H4 (cell line): ENCODE measurements at places on chromosomes 1 and 21.

DNA sequence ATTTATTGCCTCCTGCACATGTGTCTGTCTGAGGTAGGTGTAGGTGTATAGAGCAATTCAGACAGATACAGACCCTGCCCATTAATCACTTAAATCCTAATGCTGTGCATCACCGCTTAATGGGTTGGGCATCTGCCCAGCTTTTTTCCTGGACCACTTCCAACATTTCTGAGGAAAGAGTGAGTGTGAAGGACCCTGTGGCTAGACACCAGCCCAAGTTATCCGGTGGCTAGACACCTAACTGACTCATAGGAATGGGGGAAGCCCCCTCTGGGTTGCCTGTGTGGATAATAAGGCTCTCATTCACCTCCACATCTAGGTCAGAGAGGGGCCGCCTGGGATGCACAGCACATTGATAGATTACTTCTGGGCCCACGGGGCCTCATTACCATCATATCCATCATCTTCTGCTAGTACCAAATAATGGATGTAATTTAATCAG is 121.1 kb upstream of the RAVER2 start:
- peak; percentile 36 for DNase-seq

DNA sequence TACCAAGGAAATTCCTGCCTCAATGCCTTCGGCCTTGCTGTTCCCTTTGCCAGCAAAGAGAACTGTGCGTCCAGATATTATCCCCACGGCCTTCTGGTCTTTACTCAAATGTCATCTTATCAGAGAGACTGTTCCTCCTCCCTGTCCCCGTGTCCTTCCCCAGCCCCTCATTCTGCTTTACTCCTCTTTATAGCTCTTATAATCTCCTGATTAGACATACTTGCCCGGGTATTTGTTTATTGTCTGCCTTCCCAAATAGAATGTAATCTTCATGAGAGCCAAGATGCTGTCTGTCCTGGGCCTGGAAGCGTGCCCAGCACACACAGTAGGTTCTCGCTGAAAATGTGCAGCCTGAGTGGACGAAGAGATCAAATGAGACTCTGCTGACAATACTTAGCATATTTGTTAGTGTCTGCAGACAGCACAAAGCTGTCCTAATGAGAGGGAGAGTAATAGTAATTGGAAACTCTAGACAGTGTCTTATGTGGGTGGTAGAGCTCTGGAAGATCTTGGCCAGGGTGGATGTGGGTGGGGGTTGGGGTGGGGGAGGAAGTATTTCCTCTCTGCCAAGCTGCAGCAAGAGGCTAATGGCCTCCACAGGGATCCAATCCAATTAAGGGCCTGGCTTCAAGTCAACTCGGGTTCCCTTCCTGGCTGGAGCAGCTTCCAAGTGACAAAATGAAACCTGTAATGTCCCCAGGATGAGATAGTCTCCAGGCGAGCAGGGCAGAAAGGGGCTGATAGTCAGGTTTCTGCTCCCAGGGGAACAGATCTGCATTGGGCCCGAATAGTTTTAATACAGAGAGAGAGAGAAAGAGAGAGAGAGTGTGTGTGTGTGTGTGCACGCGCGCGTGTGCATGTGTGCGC is 9.5 kb upstream of the CLIC4 start:
- peak; percentile 62 for DNase-seq

GRCh38 chr21:46119637-46120271 is 21.8 kb downstream of the COL6A2 start:
- DNase-seq = no peak

GRCh38 chr1:23824711-23825075 is 536 bp downstream of the HMGCL start:
- no peak for DNase-seq

DNA sequence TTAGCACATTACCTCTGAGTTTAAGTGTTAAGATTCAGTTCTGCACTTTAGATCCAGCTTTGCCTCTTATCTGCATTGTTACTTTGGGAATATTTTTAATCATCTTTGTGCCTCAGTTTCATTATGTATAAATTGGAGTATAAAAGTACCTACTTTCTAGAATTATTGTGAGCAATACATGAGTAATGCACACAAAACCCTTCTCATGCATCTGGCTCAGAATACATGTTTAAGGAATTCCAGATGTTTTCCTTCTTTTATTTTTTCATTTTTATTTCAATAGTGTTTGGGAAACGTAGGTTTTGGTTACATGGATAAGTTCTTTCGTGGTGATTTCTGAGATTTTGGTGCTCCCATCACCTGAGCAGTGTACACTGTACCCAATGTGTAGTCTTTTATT is 14.2 kb downstream of the C8A start:
- no peak for DNase-seq

GRCh38 chr1:178341261-178341956 is 155.4 kb downstream of the CLEC20A start:
- DNase-seq = peak; percentile 81

GRCh38 chr1:43947061-43947873 is 517 bp downstream of the IPO13 start:
- DNase-seq = no peak

DNA sequence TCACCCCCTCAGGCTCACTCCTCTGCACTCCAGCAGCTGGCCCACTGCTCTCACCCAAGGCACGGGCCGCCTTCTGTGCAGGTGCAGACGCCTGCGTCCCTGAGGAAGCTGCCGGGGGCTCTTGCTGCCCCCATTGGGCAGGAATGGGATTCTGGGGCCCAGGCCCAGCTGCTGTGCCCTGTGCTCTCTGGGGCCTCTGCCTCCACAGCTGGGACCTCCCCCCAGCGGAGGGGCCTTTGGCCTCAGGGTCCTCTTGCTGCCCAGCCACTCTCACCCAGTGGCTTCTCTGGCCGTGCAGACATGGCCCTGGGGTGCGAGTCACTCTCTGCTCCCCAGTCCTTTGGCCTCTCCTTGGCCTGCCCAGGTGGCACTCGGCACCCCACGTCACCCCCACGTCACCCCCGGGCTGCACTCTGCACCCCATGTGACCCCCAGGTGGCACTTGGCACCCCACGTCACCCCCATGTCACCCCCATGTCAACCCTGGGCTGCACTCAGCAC is 19.1 kb upstream of the LRRC3 start:
- DNase-seq = no peak

GRCh38 chr1:246569248-246570238 is 3.3 kb downstream of the CNST start:
- DNase-seq = no peak

DNA sequence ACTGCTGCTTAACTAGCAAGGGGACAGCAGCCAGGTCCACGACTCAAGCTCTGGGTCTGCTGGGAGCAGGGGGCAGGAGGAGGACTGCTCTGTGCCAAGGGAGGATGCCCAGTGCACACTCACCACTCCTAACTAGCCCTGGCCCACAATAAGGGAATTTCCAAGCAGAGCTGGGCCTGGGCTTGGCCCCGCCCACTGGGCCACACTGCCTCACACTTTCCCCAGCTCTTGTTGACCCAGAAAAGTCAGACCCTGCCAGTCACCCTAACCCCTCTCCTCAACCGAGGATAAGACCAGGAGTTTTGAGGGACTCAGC is 18.7 kb downstream of the SLC9A1 start:
- DNase-seq = no peak

- no peak for DNase-seq
These were observed 36.1 kb upstream of the B3GALT5 start for GRCh38 chr21:39576518-39577128.

GRCh38 chr1:115925467-115925866 is 50.8 kb upstream of the SLC22A15 start:
- DNase-seq = no peak
